NCI-H748 treated with DMSO at 0.1 percent for 48 hours (cell line): ENCODE measurements at places on chromosomes 4 and X.

- no peak for DNase-seq
Observed at GRCh38 chrX:13307041-13307440, 12.8 kb downstream of the ATXN3L start.

- DNase-seq: no peak
Observed at GRCh38 chr4:153649572-153649991, 34.5 kb upstream of the TLR2 start.

- DNase-seq: no peak
Observed at GRCh38 chrX:64192040-64192439, 13.5 kb downstream of the AMER1 start.

- no peak for DNase-seq
Observed at GRCh38 chr4:86152454-86152853, 207.4 kb downstream of the MAPK10 start.

- DNase-seq: no peak
Observed at GRCh38 chrX:40465735-40466551, 114.8 kb upstream of the ATP6AP2 start.

DNA sequence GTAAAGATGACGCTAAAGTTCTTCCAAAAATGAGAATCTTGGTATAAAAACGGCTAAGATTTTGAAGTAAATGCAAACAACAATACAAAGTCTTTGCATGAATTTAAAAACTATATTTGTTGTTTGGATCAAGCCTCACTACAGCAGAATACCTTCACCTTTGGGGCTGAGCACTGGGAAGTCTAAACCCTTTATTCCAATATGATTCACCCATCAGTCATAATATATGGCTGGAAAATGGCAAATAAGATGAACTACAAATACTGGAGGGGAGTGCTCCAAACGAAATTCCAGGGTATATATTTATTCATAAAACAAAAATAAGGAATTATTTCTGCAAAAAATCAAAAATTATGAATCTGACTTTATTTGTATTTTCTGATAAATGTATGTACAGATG lies 138.4 kb downstream of the SCFD2 start:
- DNase-seq: no peak

GRCh38 chrX:104136241-104137019 lies 20.4 kb downstream of the SLC25A53 start:
- peak; percentile 59 for DNase-seq

DNA sequence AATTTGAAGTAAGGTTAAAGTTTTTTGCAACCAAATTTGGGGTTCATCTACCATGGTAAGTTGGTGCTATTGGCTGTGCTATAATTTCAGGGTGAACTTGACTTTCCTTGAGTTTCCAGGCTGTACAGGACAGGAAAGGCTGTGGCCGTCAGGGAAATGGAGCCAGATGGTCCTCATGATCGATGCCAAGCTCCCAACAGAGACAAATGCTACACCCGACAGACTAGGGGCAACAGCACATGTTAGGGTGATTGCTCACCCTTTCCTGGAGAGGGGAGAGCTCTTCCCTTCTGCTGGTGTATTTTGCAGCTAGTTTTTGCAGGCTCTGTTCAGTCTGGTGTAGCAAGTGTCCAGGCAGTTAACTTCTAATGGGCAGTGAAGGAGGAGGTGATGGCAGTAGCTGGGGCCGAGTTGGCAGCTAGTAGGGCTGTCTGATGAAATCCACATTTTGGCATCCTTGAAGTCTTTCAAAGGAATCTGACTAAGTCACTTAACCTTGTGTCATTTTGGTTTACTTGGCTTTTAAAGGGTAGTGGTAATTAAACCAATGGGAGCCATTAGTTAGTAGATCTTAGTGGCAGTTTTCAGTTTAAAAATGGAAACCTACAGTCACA lies 47.8 kb downstream of the GAB1 start:
- DNase-seq: no peak

DNA sequence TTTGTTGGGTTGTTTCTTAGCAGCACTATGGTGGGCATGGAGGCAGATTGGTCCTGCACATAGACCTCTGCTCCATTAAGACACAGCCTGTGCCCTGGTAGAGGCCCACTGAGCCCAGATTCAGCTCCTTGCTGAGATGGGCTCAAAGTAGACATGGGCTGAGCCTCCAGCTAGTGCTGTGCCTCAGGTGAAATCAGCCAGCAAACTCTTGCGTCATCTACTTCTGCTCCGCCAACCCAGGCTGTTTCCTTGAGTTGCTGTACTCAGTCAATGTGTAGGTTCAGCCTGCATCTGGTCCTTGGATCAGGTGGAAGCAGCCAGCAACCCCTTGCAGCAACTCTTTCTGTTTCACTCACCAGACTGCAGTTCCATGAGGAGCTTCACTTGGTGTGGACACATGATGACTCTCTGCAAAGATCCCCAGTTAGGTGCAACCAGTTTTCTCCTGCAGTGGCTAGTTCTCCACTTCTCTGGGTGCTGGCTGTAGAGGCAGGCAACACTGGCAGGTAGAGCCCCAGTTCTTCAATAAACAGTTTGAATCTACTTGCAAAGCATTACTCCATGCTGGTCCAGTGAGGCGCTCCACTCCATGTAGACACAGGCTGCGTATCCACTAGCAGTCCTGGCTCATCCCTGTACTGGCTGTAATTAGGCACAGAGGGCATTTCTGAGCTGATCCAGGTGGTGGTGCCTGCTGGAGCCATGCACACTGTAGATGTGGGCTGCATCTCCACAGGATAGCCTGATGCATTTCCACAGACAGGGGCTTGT lies 199.0 kb upstream of the MAMLD1 start:
- no peak for DNase-seq

GRCh38 chr4:6840062-6840976 lies 57.8 kb downstream of the KIAA0232 start:
- DNase-seq: no peak

DNA sequence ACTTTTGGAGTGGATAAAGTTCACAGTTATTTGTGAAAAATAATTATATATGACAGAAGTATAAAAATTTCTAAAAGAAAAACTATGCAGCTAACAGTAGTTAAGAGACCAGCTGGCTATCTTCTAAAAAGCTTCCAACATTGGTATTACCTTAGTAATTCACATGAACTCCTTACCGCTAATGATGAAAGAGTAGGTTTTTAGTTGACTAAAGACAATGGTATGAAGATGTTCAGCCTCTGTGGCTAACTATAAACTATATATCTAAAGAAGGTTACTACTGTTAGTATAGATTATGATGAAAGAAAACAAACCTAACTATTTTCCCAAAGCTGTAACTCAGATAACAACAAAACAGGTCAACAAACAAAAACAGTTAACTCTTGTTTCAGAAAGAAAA lies 10.4 kb downstream of the CCNI start:
- DNase-seq: no peak

- no peak for DNase-seq
Observed at GRCh38 chr4:41734371-41734770, 14.2 kb downstream of the PHOX2B start.

DNA sequence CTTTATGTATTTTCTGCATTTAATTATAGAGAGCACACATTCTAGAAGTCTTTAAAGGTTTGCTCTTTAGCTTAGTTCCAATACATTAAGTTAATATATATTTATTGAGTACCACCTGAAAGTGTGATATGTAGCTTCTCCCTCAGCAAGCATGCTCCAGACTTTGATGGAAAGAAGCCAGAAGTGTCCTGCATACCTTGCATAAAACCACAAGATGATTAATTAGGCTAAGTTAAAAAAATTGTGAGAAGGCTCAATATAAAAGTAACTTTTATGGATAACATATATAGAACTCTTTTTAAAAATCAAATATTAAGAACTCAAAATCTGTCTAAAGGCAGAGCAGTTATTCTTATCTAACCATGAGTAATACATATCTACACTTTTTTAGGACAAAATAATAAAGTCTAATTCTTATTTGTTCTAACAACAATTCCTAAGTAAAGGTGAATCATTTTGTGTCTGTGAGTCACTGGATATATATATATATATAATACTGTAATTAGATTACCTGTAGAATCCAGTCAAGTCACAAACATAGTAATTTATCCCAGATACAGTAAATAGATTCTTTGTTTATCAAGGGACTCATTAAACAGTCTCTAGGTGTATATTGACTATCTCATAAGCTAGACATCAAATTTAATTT lies 51.2 kb downstream of the INTS12 start:
- DNase-seq: no peak

- DNase-seq: no peak
Observed at GRCh38 chrX:80511969-80512760, 91.9 kb downstream of the TENT5D start.

DNA sequence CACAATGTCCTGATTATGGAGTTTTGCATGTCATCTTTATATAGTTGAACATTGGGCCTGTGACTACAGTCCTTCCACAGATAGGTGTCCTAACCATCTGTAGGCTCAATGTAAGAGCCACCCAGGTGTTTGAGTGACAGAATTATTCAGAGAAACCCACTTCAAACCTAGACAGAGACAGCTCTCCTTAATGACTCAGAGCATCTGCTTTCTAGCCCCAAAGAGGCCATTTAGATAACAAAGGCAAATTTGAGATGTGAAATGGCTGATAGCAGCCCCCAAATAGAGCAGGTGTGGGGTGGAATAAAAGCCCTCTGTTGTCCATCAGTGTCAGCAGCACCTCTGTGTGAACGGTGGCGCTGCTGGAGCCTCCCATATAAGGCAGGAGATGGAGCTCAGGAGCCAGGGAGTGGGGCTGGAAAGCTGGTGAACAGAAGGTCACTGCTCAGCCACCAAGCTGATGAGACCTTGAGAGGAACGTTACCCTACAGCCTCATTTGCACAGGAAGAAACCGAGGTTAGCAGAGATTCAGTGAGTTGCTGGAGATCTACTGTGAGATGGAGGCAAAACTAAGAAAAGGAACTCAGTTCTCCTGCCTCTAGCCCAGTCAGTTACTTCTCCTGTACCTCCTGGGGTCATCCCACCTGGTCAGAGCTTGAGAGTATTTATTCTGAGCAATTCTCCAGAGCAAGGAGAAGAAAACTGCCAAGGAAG lies 153.3 kb upstream of the LNX1 start:
- DNase-seq: peak; percentile 23

DNA sequence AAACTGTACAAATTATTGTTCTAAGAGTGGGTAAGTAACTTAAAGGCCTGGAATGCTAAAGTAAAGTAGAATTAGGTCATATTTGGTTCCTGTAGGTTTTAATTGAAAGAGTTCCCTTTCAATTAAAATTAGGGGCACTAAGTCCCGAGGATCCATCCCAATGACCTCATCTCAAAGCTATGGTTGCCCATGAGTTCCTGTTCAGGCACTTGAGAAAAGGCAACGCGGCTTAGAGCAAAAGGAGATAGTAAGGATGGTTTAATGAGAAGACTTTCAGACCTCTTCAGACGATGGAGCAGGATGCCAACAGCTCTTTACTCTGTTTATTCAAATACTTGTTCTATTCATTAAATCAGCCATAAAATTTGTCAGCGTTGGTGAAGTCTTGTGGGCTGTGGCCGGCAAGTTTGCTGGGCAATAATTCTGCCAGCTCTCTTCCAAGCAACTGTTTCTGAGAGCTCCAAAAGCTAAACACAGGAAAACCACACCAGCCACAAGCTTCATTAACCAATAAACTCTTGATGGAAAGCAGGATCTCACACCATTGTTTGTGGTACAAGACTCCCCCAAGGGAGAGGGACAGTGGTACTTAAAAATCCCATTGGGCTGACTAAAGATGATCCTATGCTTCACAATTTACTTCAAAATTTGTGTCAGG lies 167.4 kb downstream of the COL4A6 start:
- no peak for DNase-seq

- DNase-seq: no peak
Observed at GRCh38 chr4:815464-816146, 10.3 kb downstream of the CPLX1 start.

DNA sequence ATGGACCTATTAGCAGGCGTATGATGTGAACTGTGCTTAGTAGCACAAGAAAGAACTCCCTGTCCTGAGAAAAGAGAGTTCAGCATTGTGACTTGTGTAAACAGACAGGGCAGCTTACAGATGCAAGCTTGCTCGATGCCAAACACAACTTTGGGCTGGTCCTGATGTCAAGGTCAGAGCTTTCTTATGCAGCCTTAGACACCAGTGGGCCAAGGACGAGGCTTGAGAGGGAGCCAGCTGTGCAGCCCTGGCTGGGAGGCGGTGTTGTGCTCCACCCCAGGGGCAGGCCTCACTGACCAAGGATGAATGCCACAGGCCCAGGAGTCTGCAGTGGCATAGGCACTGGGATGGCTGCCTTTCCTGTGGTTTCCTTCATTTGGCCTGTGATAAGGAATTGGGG lies 35.4 kb downstream of the JADE1 start:
- no peak for DNase-seq

- DNase-seq: no peak
Observed at GRCh38 chrX:56783450-56783831, 54.4 kb downstream of the NBDY start.

DNA sequence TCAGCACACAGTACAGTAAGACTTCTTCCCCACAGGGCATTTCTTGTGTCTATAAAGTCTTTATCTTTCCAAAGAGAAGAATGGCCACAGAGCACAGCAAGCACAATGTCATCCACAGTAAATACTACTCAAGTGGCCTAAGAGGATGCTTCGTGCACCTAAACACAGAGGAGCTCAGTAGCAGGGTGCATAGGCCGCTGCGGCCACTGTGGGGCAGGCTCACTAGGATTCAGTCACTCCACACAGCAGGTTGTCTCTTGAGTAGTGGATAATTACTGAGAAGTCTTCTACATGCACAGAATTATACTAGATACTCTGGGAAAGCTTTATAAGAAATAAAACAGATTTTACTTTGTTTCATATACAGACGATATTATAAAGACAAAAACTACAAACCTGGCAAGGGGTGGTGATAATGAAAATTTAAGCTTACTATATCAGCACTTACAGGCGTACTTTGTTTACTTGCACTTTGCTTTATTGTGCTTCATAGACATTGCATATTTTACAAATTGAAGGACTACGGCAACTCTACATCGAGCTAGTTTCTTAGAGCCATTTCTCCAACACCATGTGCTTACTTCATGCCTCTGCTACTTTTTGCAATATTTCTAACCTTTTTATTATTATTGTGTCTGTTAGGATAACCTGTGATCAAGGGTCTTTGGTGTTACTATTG lies 78.5 kb downstream of the PRDM5 start:
- DNase-seq: no peak

- peak; percentile 11 for DNase-seq
Observed at GRCh38 chr4:105666693-105667092, 41.8 kb downstream of the INTS12 start.

DNA sequence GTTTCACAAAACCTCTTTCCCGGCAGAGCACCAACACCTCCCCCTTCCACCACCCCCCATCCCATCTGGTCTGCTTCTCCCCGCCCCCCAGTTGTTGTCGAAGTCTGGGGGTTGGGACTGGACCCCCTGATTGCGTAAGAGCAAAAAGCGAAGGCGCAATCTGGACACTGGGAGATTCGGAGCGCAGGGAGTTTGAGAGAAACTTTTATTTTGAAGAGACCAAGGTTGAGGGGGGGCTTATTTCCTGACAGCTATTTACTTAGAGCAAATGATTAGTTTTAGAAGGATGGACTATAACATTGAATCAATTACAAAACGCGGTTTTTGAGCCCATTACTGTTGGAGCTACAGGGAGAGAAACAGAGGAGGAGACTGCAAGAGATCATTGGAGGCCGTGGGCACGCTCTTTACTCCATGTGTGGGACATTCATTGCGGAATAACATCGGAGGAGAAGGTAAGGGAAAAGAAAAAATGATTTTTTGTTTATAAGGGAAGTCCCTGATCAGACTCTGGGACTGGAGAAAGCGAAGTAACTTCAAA lies at the start of gene PDGFRA:
PDGFRA (plus strand) TSS at position 333 of the 541 bp plus-strand sequence. CDS start 29,476 bp downstream, outside the sequence.
- peak; percentile 70 for DNase-seq
